ENCODE measurements at places on chromosomes 2 and 18. TPM values are rescaled to one million over a fixed set of nuclear protein-coding genes. Genes with fewer than 3 reads are reported as not detected.

The ETAA1 gene
- 16.1 TPM for total RNA-seq

The CFAP221 gene
- 1.3 TPM for total RNA-seq

The SCYGR3 gene
- total RNA-seq, result not detected

The CABYR gene
- 0.22 TPM for total RNA-seq

The NUP35 gene
- total RNA-seq, result 21.5 TPM

The IKZF2 gene
- total RNA-seq, result 15.9 TPM

The SRD5A2 gene
- total RNA-seq, result not detected

The NCK2 gene
- total RNA-seq, result 24.3 TPM

All from subcutaneous adipose tissue (tissue), 4 donors.